NCI-H526 treated with DMSO at 0.1 percent for 48 hours (cell line): ENCODE measurements at places on chromosomes 11 and 22.

DNA sequence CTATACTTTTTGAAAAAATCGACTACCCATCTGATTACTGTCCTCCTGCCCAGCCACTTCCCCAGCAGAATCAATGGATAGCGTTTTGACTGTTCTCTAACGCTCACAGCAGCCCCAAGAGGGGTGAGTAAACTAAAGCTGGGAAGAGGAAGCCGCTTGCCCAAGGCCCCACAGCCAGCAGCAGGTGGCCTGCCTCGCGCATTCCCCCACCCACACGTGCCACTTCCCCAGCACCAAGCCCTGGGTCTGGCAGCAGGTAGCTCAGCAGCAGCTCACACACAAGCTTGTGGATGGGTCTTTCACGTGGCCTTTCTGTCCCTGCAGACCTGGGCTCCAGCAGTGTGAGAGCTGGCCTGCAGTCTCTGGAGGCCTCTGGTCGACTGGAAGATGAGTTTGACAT lies 34.3 kb downstream of the TOM1 start:
- DNase-seq = no peak

DNA sequence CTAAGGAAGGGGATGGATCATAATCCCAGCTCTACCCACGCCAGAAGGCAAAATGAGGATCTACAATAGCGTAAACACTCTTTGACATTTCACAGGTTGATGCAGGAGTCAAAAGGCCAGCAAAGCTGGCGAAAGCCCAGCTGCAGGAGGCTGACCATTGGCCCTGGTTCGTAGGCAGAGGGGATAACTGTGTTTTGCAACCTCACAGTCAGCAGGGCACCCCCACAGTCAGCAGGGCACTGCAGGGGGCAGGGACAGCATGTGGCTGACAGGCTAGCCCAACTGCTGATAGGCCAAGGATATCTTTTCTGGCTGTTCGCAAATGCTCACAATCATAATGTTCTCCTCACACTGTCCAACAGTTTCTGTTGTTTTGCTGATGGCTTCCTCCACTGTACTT lies 372.7 kb downstream of the BUD13 start:
- no peak for DNase-seq

GRCh38 chr11:16813126-16813525 lies 74.7 kb downstream of the C11orf58 start:
- DNase-seq = no peak

DNA sequence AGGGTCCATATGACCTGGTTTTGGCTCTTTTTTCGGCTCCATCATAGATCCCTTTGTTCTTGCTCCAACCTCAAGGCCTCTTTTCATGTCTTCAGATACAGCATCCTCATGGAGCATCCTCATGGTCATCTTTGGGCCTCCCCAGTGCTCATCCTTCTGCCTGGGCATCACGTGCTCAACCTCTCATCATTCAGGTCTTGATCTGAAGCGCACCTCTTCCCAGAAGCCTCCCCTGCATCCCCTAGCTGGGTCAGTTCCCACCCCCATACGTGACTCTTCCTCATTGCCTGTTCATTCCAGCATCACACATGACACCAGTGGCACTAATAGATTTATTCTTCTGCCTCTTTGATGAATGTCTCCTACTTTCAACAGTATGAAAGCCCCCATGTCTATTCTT lies 192.2 kb downstream of the MIAT start:
- DNase-seq = no peak

DNA sequence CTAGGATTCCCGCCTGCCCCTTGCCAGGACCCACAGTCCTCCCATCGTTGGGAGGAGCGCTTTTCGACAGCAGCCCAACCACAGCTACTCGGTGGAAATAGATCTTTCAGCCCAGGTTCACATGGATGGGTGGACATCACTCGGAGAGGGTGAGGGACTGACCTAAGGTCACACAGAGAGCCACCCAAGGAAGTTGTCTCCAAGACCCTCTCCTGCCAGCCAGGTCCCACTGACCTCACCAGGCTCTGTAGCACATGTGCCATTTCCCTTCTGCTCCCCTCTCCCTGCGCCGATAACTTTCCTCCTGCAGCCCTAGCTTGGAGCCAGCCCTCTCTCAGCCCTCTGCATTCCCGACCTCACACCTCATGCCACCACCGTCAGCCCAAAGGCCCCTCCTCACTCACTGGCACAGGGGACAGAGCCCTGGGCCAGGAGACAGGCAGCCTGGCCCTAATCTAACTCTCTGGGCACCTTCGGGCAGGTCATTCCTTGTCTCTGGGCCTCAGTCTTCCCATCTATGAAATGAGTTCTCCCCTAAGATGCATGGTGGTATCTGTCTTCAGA lies 4.7 kb downstream of the KCNJ4 start:
- DNase-seq = no peak

- DNase-seq = no peak
Measured at GRCh38 chr22:38203090-38203810, 1.5 kb downstream of the MAFF start.

GRCh38 chr11:3044915-3045314 lies 12.3 kb downstream of the CARS1 start:
- no peak for DNase-seq

DNA sequence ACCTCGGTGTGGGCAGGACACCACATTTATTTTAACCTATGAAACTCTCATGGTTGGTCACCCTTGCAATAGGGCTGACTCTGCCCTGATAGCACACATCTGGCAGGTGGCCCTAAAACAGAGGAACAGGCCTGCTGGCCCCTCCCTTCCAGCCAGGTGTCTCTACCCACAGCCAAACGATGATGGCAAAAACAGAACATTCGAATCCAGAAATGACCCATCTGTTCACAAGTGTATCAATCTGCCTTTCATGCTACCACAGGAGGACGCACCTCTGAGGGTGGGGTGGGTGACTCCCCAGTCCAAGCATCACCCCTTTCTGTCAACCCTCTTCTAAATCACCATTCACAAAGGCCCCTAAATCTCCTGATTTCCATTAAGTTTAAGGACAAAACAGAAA lies 118.1 kb downstream of the ETS1 start:
- DNase-seq = no peak

- no peak for DNase-seq
Measured at GRCh38 chr22:45912910-45913309, 64.1 kb downstream of the WNT7B start.

GRCh38 chr11:73999581-74000306 lies 9.1 kb downstream of the UCP3 start:
- DNase-seq = no peak

DNA sequence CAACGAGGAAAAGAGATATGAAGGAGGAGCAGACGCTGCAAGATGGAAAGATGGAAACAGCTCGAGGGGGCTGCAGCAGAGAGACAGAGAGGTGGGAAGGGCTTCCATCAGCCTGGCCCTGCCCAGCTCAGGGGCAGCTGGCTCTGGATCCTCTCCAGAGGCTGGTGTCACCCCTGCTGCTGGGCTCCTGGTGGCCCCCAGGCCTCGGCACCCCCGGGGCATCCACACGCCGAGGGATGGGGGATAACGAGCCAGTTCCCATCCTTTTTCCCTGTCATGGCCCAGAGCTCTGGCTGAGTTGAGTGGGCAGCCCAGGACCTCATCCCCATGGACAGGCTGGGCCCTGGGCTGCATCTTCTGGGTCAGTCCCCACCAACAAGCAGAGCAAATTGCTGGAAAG lies 102.3 kb downstream of the ST3GAL4 start:
- no peak for DNase-seq

DNA sequence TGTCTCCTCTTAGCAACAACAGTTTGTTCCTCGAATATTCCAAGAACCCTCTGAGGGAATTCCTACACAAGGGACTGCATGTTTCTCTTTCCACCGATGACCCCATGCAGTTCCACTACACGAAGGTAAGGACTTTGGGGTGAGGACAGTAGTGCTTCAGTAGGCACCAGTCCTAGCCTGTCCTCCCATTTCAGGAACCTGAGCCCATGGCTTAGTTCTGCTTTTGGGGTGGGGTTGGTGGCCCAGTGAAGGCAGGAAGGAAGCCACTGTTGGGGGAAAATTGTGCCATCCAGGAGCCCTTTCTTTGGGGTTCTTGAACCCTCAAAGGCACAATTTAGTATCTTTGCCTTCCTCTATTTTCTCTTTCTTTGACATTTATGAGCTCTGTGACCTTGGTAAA lies 38.2 kb downstream of the RNF141 start:
- no peak for DNase-seq

GRCh38 chr11:7347611-7348431 lies 96.1 kb downstream of the SYT9 start:
- no peak for DNase-seq

- no peak for DNase-seq
Measured at GRCh38 chr11:117020869-117021564, 77.2 kb downstream of the SIK3 start.

- no peak for DNase-seq
Measured at GRCh38 chr11:67024410-67024809, 1.5 kb downstream of the SYT12 start.

GRCh38 chr22:39136317-39136716 lies 16.2 kb downstream of the CBX7 start:
- DNase-seq = no peak

- peak; percentile 35 for DNase-seq
Measured at GRCh38 chr11:120306519-120307242, 18.4 kb upstream of the TLCD5 start.

- no peak for DNase-seq
Measured at GRCh38 chr22:17946662-17947367, 77.5 kb downstream of the MICAL3 start.

GRCh38 chr22:28477556-28477955 lies 202.1 kb downstream of the TTC28 start:
- DNase-seq = no peak

- peak; percentile 66 for DNase-seq
Measured at GRCh38 chr11:65574109-65574810, 1.6 kb upstream of the EHBP1L1 start.

GRCh38 chr11:15687342-15687741 lies 572.6 kb downstream of the INSC start:
- DNase-seq = no peak

- DNase-seq = no peak
Measured at GRCh38 chr11:67439321-67440228, 2.1 kb upstream of the PTPRCAP start.

DNA sequence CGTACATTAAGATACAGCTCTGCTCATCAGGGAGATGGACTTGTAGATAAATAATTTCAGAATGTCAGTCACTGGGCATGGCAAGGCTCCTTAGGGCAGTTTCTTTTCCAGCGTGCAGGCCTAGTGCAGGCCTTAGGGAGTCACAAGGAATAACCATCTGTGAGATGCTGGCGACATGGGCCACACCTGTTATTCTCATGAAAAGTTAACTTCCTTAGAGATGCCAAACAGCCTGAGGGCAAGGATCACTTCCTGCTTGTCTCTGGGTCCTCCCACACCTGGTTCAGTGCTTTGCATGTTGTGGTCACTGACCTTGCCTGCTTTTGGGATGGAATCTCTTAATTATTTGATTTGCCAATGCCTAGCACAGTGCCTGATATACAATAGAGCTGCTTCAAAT lies 70.6 kb downstream of the ST3GAL4 start:
- DNase-seq = no peak

- DNase-seq = no peak
Measured at GRCh38 chr11:114912826-114913225, 234.5 kb downstream of the NXPE2 start.

- no peak for DNase-seq
Measured at GRCh38 chr11:73141031-73141308, 1.1 kb downstream of the FCHSD2 start.

DNA sequence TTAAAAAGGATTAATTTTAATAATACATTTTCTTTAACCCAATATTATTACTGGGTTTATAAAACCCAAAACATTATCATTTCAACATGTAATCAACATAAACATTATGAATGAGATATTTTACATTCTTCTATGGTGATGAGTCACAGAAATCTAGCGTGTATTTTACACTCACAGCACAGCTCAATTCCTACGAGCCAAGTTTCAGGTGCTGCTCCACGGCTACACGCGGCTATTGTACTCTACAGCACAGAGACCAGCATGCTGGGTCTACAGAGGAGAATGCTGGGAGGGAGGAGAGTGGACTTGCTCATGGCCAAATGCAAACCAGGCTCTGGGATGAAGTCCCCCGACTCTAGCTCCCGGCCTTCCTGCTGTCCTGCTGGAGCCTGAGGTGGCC lies 72.0 kb upstream of the LMO1 start:
- no peak for DNase-seq

- DNase-seq = no peak
Measured at GRCh38 chr22:29233277-29233877, 27.7 kb downstream of the EMID1 start.

GRCh38 chr11:44305470-44306051 lies 4.4 kb downstream of the ALX4 start:
- DNase-seq = no peak

- no peak for DNase-seq
Measured at GRCh38 chr22:27041745-27042310, 384.4 kb downstream of the MIAT start.

DNA sequence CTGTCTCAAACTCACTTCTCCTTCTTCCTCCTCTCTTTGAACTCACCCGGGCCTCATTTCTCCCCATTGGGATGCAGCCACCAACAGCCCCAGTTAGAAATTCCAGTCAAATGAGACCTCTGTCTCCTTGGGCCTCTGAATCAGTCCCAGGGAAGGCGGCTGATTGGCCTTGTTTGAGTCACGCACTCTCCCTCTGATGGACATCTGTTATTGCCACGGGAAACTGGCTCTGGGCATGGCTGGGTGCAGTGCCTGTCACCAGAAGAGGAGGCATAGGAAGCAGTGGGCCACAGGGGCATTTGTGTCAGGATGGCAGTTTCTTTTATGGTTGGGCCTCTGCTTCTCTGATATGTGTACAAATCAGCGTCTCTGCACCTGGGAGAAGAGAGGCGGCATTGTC lies 9.6 kb upstream of the WNT11 start:
- DNase-seq = no peak

DNA sequence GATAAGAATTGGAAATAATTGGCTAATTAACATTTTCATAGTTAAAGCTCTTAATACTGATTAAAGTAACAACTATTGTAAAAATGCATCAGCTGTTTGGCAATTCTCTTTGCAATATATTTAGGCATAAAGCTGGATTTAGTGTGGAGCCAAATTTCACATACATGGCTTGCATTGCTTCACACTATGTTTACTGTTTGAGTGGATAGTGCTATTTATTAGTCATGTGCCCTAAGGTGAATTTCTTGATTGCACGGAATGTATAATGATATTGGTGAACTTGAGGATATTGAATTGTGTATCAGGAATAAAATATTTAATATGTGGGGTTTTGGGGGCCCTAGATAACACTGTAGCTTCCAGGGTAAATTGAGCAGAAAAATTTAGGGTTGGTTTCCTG lies 100.9 kb downstream of the AASDHPPT start:
- no peak for DNase-seq
